ENCODE measurements at places on chromosomes 7 and 10. TPM values are rescaled to one million over a fixed set of nuclear protein-coding genes. Genes with fewer than 3 reads are reported as not detected.

DNA sequence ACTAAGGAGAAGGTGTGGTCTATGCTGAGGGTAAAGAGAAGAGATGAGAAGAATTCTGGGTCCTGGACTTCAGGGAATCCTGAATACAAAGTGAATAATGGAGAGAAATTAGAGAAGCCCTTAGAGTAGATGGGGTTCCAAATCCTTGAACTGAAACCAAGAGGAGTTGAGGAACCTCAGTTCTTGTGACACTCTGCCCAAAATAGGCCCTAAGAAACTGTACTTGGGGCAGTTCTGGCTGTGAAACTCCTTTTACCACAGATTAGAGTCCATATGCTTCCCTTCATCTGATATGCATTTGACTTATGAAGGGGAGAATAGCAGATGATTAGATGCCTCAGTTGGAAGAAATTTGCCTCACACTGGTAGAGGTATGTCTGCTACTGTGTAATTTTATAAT, 19.0 kb downstream of the TES start:
- DNase-seq, result no peak

DNA sequence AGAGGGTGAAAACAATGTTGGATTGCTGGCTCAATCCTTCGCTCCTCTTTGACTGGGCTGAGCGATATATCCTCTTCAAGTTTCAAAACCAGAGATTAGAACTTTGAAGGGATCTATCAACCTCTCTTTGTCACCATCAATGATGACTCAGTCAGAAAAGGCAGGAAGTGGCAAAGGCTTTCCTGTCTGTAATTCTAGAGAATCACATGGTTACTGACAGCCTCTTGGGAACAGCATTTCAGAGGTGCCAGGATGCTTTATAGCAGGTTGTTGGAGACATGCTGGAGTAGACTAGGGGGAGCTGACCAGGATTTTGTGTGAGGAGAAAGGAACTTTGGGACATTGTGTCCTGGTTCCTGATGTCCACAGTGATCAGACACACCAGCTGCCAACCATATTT, 81.3 kb downstream of the PRKCQ start:
- DNase-seq, result no peak

- no peak for DNase-seq
Observed at GRCh38 chr7:149196151-149196704, 882 bp downstream of the ZNF282 start.

DNA sequence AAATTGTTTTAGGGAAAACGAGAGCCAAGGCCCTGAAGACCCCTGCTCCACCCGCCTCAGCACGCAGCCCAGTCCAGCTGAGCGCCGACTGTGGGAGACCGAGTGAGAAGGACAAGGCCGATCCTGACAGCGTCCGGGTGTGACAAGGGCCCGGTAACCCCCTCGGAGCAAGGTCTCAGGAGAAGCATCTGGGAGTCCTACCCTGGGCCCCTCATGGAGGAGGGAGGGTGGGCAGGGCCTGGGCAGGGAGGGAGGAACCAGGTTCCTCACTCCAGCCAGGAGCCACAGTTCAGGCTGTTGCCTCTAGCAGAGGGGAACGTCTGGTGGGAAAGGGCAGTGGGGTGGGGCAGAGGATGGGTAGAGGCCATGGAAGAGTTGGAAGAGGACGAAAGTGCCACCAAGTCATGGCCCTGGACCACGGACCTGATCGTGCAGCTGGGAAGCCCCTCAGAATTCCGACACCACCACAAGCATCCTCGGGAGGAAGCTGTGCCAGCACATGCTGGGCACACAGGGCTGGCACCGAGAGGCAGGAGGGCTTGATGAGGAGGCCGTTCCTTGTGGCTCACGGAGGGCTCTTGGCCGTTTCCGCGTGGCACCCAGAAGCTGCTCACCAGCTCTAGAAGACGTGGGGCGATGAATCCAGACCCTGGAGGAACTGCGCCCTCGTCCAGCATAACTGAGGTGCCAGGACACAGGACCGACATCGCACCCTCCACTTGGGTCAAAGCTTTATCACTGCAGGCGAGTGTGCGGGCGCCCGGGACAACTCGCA, 2.2 kb upstream of the KNDC1 start:
- DNase-seq, result no peak

DNA sequence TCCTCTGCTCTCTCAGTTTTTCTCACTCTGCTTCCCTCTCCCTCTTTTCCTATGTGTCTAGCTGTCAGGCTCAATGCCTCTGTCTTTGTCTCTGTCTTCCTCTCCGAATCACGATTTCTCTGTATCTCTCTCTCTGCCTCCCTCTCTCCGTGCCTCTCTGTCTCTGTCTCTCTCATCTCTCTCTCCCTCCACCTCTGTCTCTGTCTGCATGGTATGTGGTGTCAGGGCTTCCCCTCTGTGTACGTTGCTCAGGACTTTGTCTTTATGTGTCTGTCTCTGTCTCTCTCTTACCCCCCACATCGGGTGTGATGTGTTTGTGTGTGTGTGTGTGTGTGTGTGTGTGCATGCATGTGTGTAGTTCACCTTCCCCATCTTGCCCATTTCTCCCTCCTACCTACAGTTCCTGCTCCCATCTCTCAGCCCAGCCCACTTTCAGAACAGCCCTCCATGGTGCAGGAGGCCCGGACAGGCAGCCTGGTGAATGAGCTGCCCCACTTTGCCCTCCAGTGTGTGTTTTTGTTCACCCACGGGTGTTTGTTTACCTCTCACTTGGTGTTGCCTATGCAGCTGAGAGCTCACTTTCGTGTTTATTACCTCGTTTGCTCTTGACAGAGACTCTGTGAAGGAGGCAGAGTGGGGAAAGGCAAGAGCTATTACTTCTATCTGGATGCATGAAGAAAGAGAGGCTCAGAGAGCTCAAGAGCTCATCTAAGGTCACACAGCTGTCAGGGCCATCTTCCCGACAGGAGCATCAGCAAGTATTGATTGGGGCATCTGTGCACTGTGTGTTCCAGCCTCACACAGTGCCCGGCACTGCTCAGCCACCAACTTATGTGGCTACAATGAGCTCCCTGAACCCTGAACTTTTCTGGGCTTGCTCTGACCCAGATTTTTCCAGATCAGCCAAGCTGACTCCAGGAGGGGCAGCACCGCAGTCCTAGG, 163.5 kb upstream of the ZMIZ1 start:
- no peak for DNase-seq

DNA sequence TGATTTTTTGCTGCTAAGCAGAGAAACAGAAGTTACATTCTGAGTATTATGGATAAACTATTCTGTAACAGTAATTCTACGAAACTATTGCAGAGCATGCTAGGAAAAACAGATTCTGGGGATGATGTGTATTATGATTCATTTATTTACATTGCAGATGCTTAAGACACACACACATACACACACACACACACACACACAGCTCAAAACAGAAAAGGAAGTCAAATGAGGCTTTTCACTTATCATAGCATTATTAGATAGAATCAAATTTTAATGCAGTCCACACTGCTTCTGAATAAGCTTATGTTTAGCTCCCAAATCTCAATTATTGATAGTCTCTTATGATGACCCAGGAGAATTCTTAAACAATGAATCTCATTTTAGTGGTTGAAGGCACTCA, 307.2 kb downstream of the HGF start:
- DNase-seq, result no peak

The GRM3 gene
- total RNA-seq, result not detected

The GOLGA7B gene
- 1.0 TPM for total RNA-seq

The PSMG3 gene
- total RNA-seq, result 60.9 TPM

The GATA3 gene
- 2.7 TPM for total RNA-seq
